ENCODE measurements at places on chromosomes 13 and 19.
A peak's percentile ranks its signal among the peaks of the same experiment; 100 is the strongest.

DNA sequence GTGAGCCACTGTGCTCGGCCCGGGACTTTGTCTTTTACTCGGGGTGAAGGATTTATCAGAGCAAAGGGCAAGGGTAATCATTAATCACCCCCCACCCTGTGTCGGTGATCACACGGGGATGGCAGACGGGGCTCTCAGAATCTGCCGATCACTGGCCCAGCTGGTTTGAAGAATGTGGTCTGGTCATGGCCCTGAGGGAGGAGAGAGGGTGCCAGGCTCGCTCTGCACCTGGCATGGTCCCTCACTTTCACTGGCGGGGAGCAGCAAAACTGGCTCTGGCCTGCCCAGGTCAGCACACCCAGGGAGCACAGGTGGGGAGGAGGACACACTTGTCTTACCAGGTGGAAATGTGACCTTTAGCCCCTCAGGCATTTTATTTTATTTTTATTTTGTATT, 10.2 kb downstream of the REEP6 start:
- no peak for DNase-seq

GRCh38 chr13:79880818-79881217, 399.9 kb downstream of the NDFIP2 start:
- DNase-seq, result no peak

DNA sequence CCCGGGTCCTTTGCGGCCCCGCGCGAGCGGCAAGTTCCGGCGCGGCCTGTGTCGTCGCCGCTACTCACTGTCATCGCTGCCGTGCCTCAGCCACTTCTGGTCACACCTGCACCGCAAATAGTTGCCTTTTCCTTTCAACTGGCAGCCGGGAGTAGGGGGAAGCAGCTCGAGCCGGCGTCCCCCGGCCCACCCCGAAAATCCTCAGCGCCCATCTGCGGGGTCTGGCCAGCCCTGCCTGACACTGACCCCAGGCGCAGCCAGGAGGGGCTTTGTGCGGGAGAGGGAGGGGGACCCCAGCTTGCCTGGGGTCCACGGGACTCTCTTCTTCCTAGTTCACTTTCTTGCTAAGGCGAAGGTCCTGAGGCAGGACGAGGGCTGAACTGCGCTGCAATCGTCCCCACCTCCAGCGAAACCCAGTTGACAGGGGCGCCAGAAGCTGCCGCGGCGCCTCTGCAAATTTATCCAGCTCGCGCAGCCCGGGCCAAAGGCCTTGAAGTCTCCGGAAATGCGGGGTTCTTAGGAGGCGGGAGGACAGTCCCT, 1.7 kb downstream of the PDX1 start:
- no peak for DNase-seq

GRCh38 chr13:111661052-111661451, 340.6 kb downstream of the TEX29 start:
- DNase-seq, result no peak

- peak; percentile 72 for DNase-seq
Measured at GRCh38 chr19:35643255-35644205, 2.0 kb downstream of the ETV2 start.

DNA sequence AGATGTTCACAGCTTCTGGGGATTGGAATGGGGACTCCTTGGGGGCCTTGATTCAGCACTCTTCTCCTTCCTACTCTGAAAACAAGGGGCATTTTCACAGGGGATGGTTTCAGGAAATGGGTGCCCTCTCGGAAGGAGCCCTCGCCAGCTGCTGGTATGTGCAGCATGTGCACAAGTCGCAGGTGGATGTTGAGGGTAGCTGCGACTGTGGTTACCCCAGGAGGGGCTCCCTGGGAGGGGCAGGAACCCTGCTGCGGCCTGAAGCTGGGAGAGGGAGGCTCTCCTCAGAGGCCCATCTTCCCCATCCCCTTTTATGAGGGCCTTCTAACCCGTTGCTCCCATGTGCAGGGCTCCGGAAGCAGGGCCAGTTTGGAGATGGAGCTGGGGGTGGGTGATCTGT, 6.2 kb downstream of the ZNF446 start:
- no peak for DNase-seq

- DNase-seq, result peak; percentile 32
Measured at GRCh38 chr13:43663474-43664090, 123.2 kb downstream of the ENOX1 start.

DNA sequence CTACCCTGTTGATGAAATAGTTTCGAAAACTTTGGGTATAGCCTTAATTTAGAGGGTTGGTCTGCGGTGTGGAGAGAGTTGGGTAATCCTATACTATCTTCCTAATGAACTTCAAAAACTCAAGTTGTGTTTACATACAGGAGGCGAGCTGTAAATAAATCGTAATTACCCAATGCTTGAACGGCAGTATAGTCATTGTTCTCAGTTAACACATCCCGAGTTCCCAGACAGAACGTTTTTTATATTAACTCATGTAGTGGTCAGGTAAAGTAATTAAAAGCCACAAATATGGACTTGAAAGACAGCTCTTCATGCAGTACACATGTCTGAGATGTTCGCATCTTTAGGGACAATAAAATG, 1.5 kb downstream of the PDS5B start:
- no peak for DNase-seq

GRCh38 chr19:47415953-47416642, 3.2 kb downstream of the MEIS3 start:
- DNase-seq, result no peak

GRCh38 chr19:9839415-9839814, 4.3 kb downstream of the PIN1 start:
- no peak for DNase-seq

GRCh38 chr19:55552620-55553019, 7.3 kb upstream of the SBK3 start:
- peak; percentile 95 for DNase-seq

DNA sequence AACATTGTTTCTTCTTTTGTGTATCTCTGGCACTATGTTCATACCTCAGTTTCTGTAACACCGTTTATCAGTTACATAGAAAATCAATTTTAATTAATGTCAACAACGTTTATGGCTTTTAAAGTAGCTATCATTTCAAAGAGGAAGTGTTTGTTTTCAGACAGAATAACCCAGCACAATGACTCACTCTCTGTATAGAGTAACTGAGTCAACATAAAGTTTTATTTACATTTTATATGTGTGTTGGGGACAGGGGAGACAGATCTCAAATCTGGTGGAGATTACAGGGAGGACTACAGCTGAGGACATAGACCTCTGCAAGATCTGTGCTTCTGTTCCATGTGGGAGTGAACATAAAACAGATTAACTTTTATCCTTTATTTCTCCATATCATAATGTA, 2590.1 kb downstream of the PCDH9 start:
- no peak for DNase-seq

- no peak for DNase-seq
Measured at GRCh38 chr19:18756896-18757295, 34.2 kb downstream of the COMP start.

- no peak for DNase-seq
Measured at GRCh38 chr13:111614009-111614408, 293.6 kb downstream of the TEX29 start.

GRCh38 chr13:102584434-102584833, 12.4 kb upstream of the TPP2 start:
- no peak for DNase-seq

- no peak for DNase-seq
Measured at GRCh38 chr13:97712770-97713169, 240.7 kb upstream of the IPO5 start.

GRCh38 chr13:48527955-48528354, 4.9 kb downstream of the RCBTB2 start:
- DNase-seq, result no peak

- no peak for DNase-seq
Measured at GRCh38 chr13:28531077-28531844, 36.3 kb upstream of the FLT1 start.

GRCh38 chr19:52739576-52739975, 4.7 kb upstream of the ZNF611 start:
- no peak for DNase-seq

DNA sequence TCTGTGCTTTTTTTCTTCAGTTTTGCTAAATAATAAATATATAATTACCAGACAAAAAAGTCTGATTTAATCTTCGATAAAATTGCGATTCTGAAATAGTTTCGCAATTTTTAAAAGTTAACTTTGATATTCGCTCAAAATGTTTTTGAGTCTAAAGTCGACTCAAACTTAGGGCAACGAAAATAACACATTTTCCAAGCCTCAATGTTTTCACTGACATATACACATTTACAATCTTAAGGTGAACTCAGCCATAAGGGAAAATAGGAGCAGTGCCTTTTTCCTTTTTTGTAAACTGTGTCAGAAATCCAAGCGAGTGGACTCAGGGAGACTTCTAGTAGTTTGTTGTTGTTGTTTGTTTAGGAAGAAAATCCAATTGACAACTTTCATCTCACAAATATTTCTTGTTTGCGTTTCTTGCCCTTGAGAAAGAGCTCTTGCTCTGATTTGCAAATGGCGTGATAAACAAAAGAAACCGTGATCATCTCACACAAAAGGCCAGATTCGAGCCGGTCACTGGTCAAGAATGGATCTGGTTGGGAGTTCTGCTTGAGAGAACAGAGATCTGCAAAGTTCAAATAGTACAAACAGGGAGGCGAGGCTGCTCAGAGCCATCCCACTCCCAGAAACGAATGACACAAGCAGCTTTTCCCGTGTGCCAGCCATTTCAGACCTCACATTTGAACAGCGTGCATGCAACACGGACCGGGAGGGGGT, 2.1 kb downstream of the SOX21 start:
- DNase-seq, result no peak

DNA sequence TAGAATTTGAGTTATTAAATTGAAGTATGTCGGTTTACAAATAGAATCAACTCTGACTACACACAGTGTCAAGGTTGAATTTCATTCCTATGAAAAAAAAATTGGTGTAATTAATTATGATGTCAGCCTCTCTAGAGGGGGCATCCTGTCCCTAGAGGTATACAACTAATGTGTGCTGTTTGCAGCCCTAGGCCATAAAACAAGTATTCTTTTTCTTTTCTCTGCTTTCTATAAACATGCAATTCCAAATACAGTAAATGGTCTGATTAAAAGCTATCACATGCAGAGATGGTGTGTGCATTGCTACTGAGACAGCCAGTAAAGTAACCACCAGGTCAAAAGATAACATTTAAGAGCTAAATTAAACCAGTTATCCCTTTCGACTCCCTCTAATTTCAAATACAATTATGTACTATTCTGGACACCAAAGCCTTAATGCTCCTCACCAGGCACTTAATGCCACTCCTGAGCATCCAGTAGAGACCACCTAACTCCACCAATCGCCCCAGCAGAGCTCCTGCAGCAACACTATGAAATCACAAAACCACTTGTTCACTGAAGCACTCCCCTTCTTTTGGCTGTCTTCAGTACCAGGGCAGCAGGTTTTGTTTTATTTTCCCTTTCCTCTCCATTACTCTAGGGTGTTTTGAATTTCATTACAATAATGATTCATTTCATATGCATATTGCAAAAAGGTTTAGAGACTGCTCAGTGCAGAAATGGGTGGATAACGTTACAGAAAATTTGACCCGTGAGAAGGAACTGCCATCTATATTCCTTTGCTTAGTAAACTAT, 426.9 kb downstream of the PCDH9 start:
- no peak for DNase-seq
